Left ventricle myocardium inferior (tissue), 1 donor: ENCODE measurements at places on chromosomes 2 and 18.
A peak's percentile ranks its signal among the peaks of the same experiment; 100 is the strongest.

DNA sequence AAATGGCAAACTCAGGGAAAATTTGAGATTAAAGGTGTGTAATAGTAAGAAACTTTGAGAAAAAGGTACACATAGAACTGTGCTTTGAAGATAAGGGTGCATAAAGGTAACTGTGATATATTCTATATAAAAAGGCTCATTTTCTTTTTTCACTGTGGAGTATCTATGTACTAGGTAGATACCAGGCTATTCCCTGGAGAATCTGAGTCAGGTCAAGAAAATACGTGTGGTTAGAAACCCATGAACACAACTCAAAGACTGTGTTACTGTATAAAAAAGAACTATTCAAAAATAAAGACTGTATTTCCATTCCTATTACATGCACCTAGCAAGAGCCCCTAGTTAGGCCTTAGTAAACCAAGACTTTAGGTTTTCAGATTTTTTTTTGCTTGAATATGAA lies 100.1 kb upstream of the GRB14 start:
- peaks cover 33% of the 10 kb centered on the region for H3K4me1 ChIP-seq
- no peak overlapping the region for H3K4me3 ChIP-seq
- H3K36me3 ChIP-seq: peaks cover 25% of the 10 kb centered on the region
- no peak overlapping the region for H3K27ac ChIP-seq
- DNase-seq: no peak

- no peak overlapping the region for H3K4me3 ChIP-seq
- no peak for DNase-seq
- H3K27me3 ChIP-seq: no peaks in the 10 kb centered on the region
- peaks cover 22% of the 10 kb centered on the region for H3K36me3 ChIP-seq
- H3K4me1 ChIP-seq: peaks cover 52% of the 10 kb centered on the region
These were observed 3.7 kb downstream of the ANKRD23 start for GRCh38 chr2:96839875-96840850.

DNA sequence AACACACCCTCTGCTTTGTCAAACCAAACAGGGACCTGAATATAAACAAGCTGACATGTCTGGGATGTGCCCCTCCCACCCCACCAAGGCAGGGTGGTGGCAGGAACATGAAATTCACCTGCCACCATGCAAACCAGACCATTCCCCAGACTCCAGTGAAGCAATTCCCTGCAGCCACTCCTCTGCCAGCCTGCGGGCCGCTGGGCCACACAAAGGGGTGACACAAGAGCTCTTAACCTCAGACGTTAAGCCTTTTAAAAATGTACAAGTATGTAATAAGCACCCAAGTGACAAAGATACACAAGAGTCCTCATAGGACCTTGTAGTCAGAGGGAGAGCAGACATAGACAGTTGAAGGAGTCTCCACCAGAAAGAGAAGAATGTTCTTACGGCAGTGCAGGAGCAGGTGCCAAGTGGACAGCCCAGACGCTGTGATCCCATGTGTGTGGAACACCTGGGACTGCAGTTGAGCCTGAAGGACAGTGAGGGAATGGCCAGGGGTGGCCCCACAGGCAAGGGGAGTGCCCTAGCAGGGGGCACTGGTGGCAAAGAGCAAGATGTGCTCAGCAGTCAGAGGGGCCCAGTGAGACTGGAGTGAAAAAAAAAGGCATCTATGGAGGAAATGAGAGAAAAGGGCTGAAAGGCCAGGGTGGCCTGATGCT lies 36.9 kb downstream of the CRACDL start:
- H3K27ac ChIP-seq: no peak overlapping the region
- no peaks in the 10 kb centered on the region for H3K4me1 ChIP-seq
- DNase-seq: no peak
- no peak overlapping the region for H3K4me3 ChIP-seq
- H3K36me3 ChIP-seq: no peaks in the 10 kb centered on the region

GRCh38 chr2:21415234-21415633 lies 291.5 kb downstream of the TDRD15 start:
- no peak overlapping the region for H3K4me3 ChIP-seq
- DNase-seq: no peak
- H3K36me3 ChIP-seq: no peaks in the 10 kb centered on the region
- H3K27ac ChIP-seq: no peak overlapping the region

DNA sequence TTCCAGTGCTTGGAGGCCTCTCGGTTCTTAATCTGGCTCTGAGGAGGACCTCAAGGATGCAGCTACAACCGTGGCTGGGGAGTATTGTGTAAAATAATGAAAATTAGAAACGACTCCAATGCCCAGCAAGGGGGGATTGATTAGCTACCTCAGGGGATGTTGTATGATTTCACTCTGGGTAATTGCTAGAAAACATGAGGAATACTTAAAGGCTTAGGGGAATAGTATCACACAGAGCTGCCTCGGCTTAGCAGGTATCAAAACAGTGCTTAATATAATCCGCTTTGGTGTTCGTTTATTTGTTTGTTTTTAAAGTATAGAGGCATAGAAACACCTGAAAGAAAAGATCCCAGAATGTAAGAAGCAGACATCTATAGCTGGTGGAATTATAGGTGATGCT lies 102.5 kb downstream of the INHBB start:
- H3K27me3 ChIP-seq: peaks cover 39% of the 10 kb centered on the region
- no peak overlapping the region for H3K27ac ChIP-seq
- DNase-seq: no peak
- H3K4me3 ChIP-seq: no peak overlapping the region

DNA sequence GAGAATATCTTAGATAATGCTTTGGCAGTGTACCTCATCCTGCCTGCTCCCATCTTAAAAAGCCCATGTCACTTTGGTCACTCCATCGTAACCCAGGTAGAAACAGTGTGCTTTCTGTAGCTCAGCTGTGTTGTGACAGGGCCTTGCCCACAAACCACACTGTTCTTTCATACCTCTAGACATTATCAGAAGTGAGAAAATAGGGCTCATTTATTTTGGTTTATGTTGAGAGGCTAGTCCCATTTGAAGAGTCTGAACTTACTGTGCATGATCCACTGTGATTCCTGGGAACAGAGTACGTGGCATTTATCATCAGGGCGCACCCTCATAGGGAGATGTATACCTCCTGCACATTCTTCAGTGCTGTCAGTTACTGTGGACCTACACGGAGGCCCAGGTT lies 69.7 kb downstream of the FEZ2 start:
- no peak overlapping the region for H3K27ac ChIP-seq

- H3K27me3 ChIP-seq: no peaks in the 10 kb centered on the region
- no peaks in the 10 kb centered on the region for H3K36me3 ChIP-seq
- no peak overlapping the region for H3K4me3 ChIP-seq
- no peak overlapping the region for H3K27ac ChIP-seq
- DNase-seq: no peak
These were observed 43.2 kb upstream of the ZC3H15 start for GRCh38 chr2:186442885-186443284.

DNA sequence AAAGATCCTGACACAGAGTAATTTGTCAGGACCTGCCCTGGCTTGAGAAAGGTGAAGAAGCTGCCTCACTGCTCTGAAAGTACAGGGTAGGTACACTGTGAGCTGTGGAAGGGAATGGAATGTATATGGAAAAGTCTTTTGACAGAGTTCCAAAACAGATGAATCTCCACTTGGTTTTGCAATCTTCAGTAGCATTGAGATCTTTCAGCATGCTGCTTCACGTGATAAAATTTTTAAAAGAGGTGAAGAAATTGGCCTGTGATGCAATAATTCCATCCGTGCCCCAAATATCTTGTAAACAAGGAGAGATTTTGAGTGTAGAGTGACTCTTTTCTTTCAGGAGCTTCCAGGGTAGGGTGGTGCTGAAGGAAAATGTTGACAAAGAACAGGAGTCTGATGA lies 123.1 kb downstream of the OSR1 start:
- no peaks in the 10 kb centered on the region for H3K36me3 ChIP-seq
- H3K4me1 ChIP-seq: no peaks in the 10 kb centered on the region
- H3K27ac ChIP-seq: no peak overlapping the region
- DNase-seq: no peak

DNA sequence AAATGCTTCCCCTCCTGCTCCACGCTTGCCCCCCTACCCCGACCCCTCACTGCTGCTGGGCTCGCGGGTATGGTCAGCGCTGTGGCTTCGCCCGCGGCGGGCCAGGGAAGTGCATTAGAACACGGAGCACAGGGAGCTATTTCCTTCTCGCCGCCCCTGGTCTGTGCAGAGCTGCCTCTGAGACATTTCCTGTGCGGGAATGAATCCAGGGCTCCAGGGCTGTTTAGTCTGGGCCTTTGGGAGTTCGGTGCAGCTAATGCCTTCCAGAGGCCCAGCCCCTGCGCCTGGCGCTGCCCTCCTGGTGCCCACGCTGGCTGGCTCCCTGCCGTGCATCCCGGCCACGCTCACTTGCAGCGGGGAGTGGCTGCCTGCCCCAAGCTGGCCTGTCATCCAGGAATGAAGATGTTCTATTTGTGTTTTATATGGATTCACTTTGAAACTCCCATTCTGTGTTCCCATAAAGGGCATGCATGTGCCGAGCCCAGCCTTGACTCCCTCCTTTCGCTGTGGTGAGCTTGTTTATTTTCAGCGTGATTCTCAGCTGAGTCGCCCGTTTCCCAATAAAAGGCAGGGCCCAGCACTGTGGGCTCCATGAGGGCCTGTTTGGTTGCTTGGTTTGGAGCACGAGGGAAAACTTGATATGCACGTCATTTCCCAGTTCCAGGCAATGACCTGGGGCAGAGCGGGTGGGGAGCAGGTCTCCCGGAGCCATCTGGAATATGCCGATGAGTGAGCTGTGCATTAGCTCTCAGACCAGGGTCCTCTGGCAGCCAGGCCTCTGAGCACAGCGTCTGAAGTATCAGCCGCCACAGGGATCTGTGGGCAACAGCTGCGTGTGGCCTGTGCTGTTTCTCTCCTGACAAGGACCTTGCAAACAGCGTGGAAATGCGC lies 42.7 kb downstream of the SH3RF3 start:
- no peak overlapping the region for H3K4me3 ChIP-seq
- H3K27ac ChIP-seq: peak overlapping the region; percentile 90
- DNase-seq: peak; percentile 42
- H3K4me1 ChIP-seq: peaks cover 60% of the 10 kb centered on the region

GRCh38 chr2:23414871-23415270 lies 29.9 kb downstream of the KLHL29 start:
- peaks cover 21% of the 10 kb centered on the region for H3K27me3 ChIP-seq
- H3K27ac ChIP-seq: no peak overlapping the region
- no peak overlapping the region for H3K4me3 ChIP-seq
- H3K36me3 ChIP-seq: no peaks in the 10 kb centered on the region

DNA sequence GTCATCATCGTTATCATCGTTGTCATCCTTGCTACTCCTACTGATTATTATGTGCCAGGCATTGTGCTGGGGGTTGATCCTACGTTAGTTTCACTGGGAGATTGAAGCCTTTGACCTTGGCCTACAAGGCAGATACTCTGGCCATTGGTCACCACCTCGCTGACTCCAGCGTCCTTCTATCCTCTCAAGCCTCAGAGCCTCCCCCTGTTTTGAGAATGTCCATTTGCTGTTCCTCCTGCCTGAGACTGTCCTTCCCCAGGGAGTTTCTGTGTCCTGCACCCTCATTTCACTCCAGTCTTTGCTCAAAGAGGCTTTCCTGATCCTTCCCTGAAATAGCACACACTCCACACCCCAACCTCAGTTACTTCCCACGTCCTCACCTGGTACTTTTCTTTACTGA lies 57.8 kb downstream of the ACAA2 start:
- no peak for DNase-seq
- no peak overlapping the region for H3K27ac ChIP-seq
- H3K4me1 ChIP-seq: no peaks in the 10 kb centered on the region

- peaks cover 74% of the 10 kb centered on the region for H3K4me1 ChIP-seq
- no peak for DNase-seq
- no peaks in the 10 kb centered on the region for H3K36me3 ChIP-seq
- H3K27me3 ChIP-seq: no peaks in the 10 kb centered on the region
- H3K27ac ChIP-seq: no peak overlapping the region
- no peak overlapping the region for H3K4me3 ChIP-seq
These were observed 7.1 kb downstream of the ACVR1 start for GRCh38 chr2:157868993-157869392.

GRCh38 chr2:137056704-137057103 lies 291.4 kb downstream of the THSD7B start:
- H3K36me3 ChIP-seq: no peaks in the 10 kb centered on the region
- no peak for DNase-seq

- DNase-seq: no peak
- H3K27me3 ChIP-seq: no peaks in the 10 kb centered on the region
- H3K36me3 ChIP-seq: no peaks in the 10 kb centered on the region
- H3K4me3 ChIP-seq: no peak overlapping the region
- no peaks in the 10 kb centered on the region for H3K4me1 ChIP-seq
These were observed 810.1 kb upstream of the POU3F3 start for GRCh38 chr2:104043864-104044263.

- no peak overlapping the region for H3K27ac ChIP-seq
- H3K4me3 ChIP-seq: no peak overlapping the region
- no peaks in the 10 kb centered on the region for H3K36me3 ChIP-seq
- no peak for DNase-seq
- H3K4me1 ChIP-seq: no peaks in the 10 kb centered on the region
These were observed 256.9 kb upstream of the DDX18 start for GRCh38 chr2:117557626-117558025.

- no peaks in the 10 kb centered on the region for H3K27me3 ChIP-seq
- peaks cover 6% of the 10 kb centered on the region for H3K4me1 ChIP-seq
- H3K36me3 ChIP-seq: no peaks in the 10 kb centered on the region
These were observed 157.2 kb upstream of the COPS8 start for GRCh38 chr2:236928380-236929037.

DNA sequence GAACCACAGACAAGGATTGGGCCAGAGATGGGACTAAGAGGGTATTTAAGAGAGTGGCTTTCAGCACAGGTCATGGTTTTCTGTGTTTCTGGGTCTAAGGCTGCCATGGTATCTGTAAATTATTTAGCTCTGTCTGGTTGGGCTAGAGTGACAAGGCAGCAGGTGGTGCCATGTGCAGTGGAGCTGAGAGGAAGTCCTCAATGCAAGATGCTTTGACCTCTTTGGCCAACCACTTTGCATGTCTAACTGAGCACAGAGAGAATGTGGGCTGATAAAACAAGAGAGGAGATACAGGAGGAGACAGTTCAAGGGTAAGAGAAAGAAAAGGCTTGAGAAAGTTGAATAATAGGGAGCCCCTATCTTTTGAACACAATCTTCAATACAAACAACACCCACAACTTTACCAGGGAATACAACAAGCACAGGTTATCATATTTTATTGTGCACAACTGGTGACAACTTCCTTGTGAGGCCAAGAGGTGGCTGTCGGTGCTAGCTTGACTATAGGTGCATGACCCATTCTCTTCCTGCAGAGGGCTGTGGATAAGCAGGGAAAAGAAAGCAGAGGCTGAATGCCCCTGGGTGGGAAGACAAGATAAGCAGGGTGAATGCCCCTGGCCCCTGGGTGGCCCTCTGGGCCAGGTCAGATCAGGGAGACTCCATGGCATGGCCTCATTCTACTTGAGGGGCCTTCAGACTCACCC lies 12.3 kb downstream of the FLACC1 start:
- no peak for DNase-seq
- peaks cover 71% of the 10 kb centered on the region for H3K36me3 ChIP-seq
- H3K4me1 ChIP-seq: peaks cover 24% of the 10 kb centered on the region
- no peak overlapping the region for H3K27ac ChIP-seq
- no peaks in the 10 kb centered on the region for H3K27me3 ChIP-seq
- H3K4me3 ChIP-seq: no peak overlapping the region
